ENCODE measurements at places on chromosomes 4 and X.
A peak's percentile ranks its signal among the peaks of the same experiment; 100 is the strongest.

DNA sequence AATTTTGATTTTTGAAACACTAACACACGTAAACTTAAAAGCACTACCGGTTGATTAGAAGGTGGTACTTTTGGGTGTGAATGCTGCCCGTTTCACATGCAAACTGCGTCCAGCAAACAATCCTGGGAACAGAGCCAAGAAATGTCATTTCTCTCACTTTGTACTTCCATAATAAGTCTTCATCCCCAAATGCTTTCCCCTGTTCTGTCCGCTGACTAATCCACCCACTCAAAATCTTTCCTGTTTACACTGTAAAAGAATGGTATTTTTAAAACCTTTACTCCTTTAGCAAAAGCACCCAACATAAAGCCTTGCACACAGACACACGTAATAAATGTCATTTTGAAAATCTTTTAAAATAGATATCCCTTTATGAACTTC, 39.1 kb upstream of the PDLIM5 start:
- DNase-seq, result peak; percentile 68

DNA sequence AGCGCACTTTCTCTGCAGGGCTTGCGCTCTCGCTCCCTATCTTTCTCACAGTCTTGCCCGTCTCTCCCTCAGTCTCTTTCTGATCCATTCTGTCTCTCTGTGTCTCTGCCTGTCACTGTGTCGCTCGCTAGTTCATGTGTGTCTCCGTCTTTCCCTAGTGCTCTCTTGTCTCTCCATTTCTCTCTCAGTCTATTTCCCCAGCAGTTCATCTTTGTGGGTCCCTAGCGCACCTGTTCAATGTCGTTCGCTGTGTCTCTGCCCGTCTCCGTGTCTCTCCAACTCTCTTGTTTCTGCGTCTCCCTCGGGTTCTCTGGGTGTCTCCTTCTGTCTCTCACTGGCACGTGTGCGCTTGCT, 1.5 kb downstream of the GPR101 start:
- no peak for DNase-seq

DNA sequence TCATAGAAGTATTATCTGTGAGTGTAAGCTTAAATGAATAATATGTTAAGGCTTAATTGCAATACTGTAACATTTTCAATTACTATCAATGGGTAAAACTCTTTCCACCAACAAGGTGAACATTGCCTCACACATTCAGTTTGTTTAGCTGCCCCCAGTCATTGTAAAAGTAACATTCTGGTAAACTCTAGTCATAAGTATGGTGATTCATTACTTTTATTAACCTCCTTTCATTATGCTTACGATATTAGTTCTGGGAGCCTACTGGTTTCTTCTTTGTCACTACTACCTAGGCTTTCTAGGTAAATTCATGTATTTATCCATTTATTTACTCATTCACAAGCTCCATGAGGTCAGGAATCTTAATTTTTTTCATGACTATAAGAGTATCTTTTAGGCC, 412.8 kb upstream of the SLIT2 start:
- no peak for DNase-seq

DNA sequence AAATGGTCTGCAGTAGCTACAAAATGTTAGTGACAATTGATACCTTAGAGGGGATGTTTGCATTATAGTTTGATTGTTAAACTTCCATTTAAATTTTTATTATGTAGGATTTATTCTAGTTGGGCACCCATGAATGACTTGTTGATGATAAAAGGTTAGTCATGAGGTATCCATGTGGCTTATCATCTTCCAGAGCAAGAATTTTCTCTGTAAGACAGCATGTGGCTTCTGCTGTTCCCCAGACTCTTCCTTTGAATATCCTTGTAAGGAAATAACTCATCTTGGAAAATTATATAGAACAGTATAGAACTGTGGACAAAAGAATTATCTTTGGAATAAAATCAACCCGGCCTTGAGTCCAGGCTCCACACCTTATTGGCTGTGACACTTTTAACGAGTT, 40.1 kb upstream of the KLHL8 start:
- peak; percentile 4 for DNase-seq

GRCh38 chr4:74376888-74377483, 12.0 kb downstream of the EREG start:
- peak; percentile 46 for DNase-seq

DNA sequence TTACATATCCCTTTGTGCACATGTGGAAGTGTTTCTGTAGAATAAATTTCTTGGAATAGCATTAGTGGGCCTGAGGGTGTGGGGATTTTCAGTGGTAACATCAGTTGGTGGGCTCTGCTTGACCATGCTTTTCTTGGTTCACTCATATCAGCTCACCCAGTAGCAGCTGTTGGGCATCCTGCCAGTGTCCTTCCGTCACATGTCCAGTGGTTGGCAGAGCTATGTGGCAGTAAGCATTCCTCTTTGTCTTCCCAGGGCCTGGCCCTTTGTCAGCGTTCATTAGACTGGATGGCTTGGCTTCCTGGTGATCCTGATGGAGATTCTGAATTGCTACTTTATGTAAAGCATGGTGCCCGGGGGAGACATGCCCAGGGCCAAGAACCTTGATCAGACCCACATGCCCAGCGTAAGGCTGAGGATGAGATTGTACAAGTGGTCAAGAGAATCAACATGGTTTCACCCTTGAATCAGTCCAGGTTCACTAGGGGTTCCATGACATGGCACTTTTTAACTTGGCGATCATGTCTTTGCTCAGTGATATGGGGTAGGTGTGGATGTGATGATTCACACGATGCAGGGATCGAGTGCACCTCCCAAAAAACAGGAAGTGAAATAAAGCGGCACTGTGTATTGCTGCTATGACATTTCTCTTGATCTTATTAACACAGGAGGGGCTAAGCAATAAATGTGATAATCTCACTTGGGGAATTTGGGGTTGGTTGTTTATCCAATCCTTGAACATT, 72.1 kb upstream of the IGFBP7 start:
- no peak for DNase-seq

- DNase-seq, result no peak
Measured at GRCh38 chr4:53197772-53198142, 168.1 kb downstream of the SCFD2 start.

- no peak for DNase-seq
Measured at GRCh38 chrX:12704706-12705105, 86.5 kb upstream of the PRPS2 start.

DNA sequence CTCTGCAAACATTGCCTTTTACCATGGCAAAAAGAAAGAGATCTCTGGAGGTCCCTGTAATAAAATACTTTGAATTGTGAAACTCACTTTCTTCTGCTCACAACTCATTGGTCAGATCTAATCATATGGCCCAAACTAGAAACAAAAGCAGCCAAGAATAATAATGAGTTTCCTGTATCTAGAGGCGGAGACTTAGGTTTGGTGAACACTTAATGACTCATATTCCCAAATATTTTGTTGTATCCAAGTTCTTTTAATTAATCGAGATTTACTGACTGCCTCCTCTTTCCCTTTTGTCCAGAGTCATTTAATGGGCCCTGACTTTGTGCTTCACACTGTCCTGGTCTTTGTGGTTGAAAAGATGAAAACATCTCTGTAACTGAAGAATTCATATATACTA, 190.6 kb downstream of the CCSER1 start:
- DNase-seq, result peak; percentile 72

GRCh38 chrX:103453655-103454054, 65.6 kb downstream of the RAB40A start:
- peak; percentile 89 for DNase-seq

GRCh38 chrX:48076343-48076742, 4.9 kb upstream of the ZNF630 start:
- DNase-seq, result no peak

DNA sequence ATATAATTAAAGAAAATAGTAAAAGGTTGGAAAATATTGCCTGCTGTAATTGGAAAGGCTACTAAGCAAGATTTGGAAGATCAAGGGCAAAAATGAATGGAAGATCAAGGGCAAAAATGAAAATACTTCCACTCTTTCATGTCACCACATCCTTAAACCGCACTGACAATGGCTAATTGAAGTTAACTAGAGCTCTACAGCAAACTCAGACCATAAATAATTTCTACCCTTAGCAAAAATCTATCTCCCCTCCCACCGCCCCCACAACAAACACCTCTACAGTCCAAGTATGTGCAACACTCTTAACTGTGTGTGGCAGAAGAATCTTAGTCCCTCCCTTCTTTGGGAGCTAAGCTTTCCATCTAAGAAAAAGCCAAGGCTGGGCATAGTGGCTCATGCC, 27.1 kb downstream of the ATP11C start:
- no peak for DNase-seq

GRCh38 chr4:124899997-124900396, 187.5 kb upstream of the ANKRD50 start:
- no peak for DNase-seq

GRCh38 chrX:123899701-123900100, 39.8 kb downstream of the XIAP start:
- DNase-seq, result no peak

DNA sequence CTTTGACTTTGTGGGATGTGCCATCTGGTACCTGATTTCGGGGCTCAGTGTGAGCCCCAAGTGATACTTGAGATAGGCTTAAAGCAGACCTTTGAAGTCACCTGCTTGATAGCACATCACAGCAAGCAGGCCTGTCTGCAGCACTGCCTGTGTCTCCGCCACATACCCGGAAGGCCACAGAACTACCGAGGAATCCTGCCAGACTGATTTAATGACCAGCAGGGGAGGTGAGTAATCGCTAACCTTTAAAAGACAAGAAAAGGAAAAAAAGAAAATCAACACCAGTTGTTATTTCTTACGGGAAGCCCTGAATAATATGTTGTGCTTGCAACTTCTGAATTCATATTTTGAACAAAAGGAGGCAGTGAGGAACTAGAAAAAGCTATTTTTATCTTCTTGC, 6.8 kb downstream of the PTCHD1 start:
- no peak for DNase-seq

- DNase-seq, result no peak
Measured at GRCh38 chr4:82247171-82247570, 126.6 kb downstream of the HNRNPD start.

DNA sequence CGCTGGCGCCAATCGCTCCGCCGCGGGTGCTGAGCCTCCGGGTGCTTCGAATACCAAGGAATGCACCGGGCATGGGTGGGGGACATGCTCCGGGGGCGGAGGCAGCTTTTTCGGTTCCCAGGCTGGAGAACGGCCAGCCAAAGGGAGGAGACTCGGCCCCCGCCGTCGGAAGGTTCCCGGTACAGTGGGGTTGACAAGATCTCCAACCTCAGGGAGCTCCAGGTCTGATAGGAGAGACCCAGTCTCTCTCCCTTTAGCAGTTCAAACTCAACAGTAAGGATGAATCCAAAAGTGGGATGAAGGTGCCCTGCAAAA, 29.1 kb upstream of the BCORL1 start:
- no peak for DNase-seq

DNA sequence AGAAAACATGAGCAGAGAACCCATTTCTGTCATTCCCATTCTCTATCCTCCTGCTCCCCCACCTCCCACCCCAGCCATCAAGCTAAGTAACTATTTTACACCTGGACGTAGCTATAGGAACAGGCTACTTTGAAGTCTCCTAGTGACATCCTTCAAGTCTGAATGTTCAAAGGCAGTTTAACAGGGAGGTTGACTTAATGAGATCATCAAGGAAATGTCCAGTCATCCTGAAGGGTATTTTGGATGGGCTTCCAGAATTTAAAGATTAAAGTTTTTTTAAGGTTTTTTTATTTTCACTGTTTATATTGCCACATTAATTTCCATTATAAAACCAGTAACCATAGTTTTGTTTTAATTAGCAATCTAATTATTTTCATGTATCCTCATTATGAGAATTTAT, 41.1 kb downstream of the HPF1 start:
- peak; percentile 3 for DNase-seq

DNA sequence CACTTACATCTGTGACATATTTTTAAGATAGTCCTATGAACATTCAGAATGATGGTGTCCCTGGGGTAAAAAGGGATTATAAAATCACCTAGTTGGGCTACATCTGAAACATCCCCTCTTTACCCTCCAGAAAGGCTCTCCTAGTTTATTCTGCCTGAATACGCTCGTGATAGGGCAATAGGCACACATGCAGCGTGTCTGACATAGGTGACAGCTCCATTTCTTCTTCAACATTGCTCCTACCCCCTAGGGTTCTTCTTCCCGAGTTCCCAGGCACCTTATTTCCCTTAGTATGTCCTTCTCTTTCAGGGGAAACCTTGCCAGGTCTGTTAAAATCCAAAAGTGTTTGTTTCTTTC, 27.1 kb upstream of the CFAP299 start:
- DNase-seq, result no peak

DNA sequence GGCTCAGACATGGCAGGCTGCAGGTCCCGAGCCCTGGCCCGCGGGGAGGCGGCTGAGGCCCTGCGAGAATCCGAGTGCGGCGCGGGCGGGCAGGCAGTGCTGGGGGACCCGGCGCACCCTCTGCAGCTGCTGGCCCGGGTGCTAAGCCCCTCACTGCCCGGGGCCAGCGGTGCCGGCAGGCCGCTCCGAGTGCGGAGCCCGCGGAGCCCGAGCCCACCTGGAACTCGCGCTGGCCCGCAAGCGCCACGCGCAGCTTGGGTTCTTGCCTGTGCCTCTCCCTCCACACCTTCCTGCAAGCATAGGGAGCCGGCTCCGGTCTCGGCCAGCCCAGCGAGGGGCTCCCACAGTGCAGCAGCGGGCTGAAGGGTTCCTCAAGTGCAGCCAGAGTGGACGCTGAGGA, 97.5 kb downstream of the QDPR start:
- no peak for DNase-seq

GRCh38 chr4:177323416-177323815, 13.7 kb downstream of the NEIL3 start:
- no peak for DNase-seq

DNA sequence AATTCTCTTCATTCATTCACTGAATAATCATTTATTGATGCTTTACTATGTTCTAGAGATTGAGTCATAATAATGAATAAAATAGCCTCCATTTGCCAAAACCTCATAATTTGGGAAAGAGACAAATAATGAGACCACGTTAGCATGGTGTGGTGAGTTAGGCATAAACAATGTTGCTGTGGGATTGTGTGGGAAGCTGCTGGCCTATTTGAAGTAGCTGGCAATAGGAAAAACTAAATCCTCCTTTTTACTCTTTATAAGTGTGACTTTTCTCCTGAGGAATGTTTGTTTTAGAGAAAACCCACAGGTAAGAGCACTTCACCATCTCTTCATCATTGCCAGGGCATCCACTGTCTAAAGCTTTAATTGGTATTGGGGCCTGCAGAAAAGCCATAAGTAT, 95.3 kb downstream of the AREG start:
- DNase-seq, result no peak

DNA sequence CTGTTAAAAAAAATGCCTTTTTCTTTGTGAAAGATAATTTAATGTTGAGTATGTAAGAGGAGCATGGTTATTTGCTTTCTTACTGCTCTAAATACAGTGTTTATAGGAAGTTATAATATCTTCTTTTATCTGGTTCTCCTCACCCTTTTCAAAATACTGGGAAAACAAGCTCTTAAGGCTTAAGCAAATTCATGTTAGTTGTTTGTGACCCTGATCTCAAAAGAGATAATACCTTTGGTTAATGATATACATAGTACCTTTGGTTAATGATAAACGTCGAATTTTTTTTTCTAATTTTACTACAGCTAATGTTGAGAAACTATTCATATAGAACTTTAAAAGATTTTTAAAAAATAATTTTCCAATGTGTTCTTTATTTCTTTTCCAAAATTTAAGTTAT, 180.1 kb downstream of the RAPGEF2 start:
- no peak for DNase-seq

- DNase-seq, result no peak
Measured at GRCh38 chr4:133151341-133151690, 2.2 kb downstream of the PCDH10 start.

Measured in brain microvascular endothelial cell (primary cell).